ENCODE measurements at places on chromosomes 6 and 20. TPM values are rescaled to one million over a fixed set of nuclear protein-coding genes. Genes with fewer than 3 reads are reported as not detected.

GRCh38 chr6:30626484-30627366 is at the start of gene ATAT1:
Gene ATAT1, plus strand, starts transcription at chr6:30626874.
- ATAC-seq = peak; percentile 96

DNA sequence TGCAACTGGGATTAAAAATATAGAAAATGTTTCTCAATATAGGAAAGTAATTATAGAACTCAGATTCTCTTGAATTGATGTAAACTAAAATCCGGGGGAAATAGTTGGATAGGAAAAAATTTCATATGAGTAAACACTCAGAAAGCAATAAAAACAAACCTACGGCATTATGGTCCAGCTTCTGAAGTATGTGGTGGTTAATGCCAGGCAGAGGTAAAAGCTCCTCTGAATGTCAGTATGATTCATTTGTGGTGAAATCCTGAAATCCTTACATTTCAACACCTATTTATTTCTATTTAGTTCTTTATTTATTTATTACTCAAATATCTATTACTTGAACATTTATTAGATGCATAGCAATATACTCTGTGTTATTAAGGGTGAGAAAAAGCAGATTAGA is 145.1 kb downstream of the RIMS1 start:
- no peak for ATAC-seq

DNA sequence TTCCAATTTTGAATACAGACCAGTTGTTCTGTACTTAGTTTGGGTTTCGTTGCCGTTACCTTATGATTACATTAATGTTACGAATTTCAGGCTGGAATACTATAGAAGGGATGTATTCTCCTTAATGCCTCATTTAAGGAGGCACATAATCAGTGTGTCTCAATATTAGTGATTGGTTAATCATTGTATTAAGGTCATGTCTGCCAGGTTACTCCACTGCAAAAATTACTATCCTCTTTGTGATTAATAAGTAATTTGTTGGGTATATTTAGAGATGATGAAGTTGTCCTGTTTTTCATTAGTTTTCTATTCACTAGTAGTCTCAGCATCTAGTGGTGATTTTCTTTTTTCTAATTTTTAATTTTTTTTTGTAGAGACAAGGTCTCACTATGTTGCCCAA is 66.3 kb downstream of the CBFA2T2 start:
- ATAC-seq = no peak

DNA sequence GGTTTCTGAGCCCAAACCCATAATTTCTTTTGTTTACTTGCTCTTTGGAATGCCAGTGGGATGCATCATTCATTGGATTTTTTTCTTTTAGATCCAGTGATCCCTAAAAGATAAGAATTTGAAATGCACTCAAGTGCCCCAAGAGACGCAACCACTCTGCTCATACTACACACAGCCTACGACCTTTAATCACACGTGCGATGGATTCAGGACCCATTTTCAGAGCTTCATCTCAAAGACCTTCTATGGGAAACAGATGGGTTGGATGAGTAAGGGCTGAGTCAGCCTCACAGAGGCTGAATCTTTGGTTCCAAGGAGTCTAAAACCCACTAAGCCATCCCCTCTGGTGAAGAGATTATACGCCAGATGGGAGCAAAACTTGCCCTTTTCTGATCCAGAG is 265.5 kb upstream of the EXOC2 start:
- no peak for ATAC-seq

TRIM10 gene
- not detected for total RNA-seq

LY86 gene
- total RNA-seq = 0.48 TPM

GPRC6A gene
- not detected for total RNA-seq

- ATAC-seq = no peak
Measured at GRCh38 chr20:35883336-35883777, 70.9 kb downstream of the SCAND1 start.

COL19A1 gene
- total RNA-seq = 0.04 TPM

DNA sequence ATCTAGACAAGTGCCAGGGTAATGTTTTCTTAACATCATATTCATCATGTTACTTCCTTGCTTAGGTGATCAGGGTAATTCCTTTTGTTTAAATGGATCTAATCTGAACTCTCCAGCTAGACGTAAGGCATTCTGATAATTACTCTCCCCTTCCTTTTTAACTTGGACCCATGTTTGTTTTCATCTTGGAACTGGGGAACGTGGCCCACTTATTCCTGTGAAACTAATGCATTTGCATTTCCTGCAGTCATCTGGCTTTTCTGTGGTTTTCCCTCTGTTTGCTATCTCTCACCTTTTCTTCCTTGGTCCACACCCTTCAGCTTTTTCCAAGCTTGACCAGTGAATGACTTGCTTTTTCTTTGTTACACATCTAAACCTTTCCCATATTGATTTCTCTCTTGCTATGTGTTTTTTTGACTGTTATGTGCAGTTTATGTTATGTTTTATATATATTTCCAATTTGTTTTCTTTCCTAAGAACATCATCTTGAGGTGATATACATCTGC is 33.3 kb downstream of the SLX4IP start:
- no peak for ATAC-seq

SERINC1 gene
- total RNA-seq = 46.0 TPM

DNA sequence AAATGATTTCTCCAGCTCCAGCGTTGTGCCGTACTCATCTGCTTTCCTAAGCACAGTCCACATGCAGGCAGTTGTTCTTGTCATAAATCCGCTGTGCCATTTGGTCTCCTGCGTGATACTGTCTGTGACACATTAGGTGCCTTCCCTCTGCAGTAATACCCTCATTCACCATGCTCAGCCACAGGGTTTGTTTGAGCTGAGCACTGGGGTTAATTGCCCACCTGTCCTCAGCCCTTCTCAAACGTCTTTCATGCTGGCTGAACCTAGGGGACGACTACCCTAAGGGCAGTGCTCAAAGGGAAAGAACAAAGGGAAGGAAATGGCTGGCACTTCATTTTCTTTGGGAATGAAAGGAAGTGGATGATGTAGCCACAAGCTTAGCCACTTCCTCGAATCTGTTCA is 64.2 kb upstream of the MYLIP start:
- ATAC-seq = no peak

- no peak for ATAC-seq
Measured at GRCh38 chr6:72287801-72288200, 334.1 kb upstream of the KCNQ5 start.

DNA sequence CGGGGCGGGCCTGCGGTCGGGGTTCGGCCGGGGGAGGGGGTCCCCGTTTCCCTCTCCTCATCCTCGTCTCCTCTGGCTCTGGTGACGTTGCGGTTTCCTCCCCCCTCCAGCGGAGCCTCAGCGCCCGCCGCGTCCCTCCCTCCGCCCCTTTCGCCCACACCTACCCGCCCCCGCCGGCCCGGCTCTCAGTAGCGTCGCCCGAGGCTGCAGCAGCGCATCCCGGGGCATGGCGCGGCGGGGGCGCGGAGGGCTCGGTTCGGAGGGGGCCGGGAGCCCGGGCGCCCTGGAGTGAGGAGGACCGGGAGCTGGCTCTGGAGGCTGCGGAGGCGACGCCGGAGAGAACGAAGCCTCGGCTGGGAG is at the start of gene DSE:
Gene DSE (plus strand): TSS at position 188 of the 360 bp plus-strand sequence. CDS start 28,304 bp downstream, outside the sequence.
- peak; percentile 82 for ATAC-seq

SPATA2 gene
- 4.1 TPM for total RNA-seq

OVOL2 gene
- 11.0 TPM for total RNA-seq

- no peak for ATAC-seq
Measured at GRCh38 chr6:40819182-40819834, 219.7 kb downstream of the UNC5CL start.

GRCh38 chr20:17343656-17344452 is 117.0 kb downstream of the PCSK2 start:
- no peak for ATAC-seq

- ATAC-seq = no peak
Measured at GRCh38 chr6:170075659-170076223, 215.1 kb downstream of the DLL1 start.

DNA sequence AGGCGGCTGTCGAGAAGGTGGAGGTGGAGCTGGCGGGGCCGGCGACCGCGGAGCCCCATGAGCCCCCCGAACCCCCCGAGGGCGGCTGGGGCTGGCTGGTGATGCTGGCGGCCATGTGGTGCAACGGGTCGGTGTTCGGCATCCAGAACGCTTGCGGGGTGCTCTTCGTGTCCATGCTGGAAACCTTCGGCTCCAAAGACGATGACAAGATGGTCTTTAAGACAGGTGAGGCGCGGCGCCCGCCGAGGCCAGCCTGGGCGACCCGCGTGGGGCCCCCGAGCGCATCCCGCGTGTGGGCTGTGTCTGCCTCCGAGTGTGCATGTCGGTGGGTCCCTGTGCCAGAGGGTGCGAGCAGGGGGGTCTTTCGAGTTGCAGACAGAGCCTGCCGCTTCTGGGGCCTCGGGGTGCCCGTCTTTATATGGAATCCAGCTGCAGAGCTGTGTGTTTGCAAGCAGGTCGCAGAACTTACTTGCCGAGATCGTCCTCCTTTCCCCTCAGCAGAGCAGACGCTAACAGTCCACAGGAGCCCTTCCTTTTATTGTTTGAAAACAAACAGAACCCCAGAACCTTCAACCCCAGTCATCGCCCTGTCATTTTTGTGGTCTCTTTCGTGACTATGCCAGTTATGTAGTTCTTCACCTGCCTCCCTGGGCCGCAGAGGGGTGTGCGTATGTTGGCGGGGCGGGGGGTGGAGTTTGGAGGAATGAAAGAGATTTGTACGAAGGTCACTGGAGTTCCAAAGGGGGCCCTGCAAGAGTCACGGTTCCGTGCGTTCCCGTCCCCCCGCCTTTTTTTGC is 766 bp downstream of the SLC16A10 start:
- ATAC-seq = peak; percentile 18

GRCh38 chr6:163337958-163338357 is 76.6 kb upstream of the QKI start:
- ATAC-seq = peak; percentile 86

FYN gene
- total RNA-seq = 5.2 TPM

DNA sequence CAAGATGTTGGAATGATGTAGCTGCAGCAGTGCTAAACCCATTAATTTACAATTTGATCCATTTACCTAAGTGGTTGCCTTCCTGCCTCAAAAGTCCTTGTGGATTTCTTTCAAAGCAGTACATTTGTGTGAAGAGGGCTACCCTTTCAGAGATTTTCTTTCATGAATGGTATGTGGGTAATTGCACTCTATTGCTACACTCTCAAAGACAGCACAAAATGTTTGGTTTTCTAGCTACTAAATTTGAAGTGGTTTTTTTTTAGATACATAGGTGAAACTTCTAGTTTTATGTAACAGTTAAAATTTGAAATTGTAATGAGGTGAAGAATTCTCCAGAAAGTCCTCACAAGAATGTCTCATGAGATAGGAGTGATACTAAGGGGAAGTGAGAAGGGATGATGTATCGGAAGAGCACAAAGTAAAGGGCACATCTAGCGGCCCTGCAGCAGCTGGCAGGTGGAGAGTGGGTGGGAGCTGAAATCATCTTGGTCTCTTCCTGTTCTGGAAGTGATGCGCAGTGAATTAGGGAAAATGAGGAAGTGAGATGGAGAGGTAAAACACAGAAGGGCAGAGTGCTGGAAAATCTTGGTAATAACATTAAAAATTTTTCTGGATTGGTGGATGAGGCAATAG is 236.8 kb upstream of the MAN1A1 start:
- ATAC-seq = no peak

GRCh38 chr6:120077489-120077888 is 727.9 kb upstream of the MAN1A1 start:
- no peak for ATAC-seq

- no peak for ATAC-seq
Measured at GRCh38 chr6:90656325-90656724, 69.5 kb upstream of the MAP3K7 start.

ZNF311 gene
- total RNA-seq = 1.1 TPM

DNA sequence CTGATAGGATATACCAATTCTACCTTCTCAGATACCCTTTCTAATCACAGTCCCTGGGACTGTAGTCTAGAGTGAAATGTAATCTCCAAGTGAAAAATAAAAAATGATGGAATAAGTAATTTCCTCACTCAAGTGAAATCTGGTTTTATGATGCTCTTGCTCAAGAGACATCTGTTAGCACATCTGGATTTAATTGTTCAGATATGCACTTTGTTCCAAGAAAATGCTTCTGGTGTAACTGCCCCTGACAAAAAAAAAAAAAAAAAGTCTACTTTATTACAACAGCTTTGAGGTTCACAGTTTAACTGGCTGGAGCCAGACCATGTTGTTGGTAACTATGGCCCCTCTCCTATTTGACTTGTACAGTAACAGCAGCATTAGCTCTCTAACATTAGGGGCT is 251.8 kb downstream of the BTBD9 start:
- no peak for ATAC-seq

DNA sequence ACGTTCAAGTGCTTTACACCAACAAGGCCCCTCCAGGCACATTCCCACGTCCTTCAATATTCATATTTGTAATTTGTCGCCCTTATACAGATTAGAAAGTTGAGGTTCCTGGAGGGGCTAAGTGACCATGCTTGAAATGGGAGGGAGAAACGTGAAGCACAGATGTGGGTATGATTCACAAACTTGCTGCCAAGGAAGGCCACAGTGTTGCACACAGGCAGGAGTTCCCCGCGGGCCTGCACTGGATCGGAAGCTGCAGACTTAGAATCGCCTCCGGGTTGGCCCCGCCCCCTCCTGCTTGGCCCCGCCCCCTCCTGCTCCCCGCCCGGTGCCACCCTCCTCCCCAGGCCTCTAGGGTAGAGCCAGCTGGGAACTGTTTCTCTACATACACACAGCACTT is 58.2 kb upstream of the QKI start:
- peak; percentile 76 for ATAC-seq

BPIFA1 gene
- not detected for total RNA-seq

DNA sequence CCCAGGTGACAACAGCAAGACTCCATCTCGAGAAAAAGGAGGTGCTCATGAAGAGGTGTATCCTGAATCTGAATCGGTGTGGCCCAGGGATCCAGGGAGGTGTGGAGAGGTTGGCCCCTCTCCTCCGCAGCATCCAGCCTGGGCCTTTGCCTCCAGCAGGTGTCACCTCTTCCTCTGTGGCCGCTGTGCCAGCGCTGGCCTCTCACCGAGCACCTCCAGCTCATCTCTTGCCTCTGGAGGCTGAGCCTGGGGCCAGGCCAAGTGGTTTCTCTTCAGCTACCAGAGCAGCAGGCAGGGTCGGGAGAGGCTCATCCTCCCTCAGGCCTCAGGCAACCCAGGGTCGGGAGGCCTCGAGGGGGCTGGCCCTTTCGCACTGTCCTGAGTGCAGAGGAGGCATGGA is 1.2 kb upstream of the COL20A1 start:
- ATAC-seq = no peak

MTFR2 gene
- 4.3 TPM for total RNA-seq

- no peak for ATAC-seq
Measured at GRCh38 chr6:81981812-81982211, 229.3 kb upstream of the TENT5A start.

BMP2 gene
- 3.5 TPM for total RNA-seq

All from esophagus mucosa (tissue), 1 donor.